ENCODE measurements at places on chromosomes 3 and 15.

GRCh38 chr3:108088697-108089096, 2.1 kb downstream of the CD47 start:
- DNase-seq = no peak

DNA sequence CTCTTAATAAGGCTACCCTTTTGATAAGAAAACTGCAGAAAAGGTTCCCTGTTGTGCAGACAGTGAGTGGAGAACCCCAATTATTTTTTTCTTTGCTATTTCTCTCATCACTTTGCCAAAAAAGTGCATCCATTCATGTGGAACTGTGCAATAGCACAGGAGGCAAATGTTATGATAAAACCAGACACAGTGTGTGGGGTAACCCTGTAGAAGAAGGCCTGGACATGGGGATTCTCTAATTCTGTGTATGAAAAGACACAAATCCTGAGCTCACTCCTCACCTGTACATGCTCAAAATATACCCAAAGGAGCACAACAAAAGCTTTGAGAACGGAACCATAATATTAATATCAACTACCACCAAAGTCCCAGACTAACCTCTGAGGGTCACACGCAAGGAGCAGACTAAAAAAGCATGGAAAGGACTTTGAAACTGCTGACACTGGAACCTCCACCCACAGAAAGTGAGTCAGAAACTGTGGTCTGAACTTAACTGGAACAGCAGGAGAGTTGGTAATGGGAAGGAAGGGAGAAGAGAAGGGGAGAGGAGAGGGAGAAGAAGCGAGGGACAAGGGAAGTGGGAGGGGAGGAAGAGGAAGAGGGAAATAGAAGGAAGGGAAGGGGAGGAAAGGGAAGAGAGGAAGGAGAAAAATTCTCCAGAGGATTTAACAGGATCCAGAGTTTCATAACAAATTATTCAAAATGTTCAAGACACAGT, 299.9 kb downstream of the TBC1D5 start:
- no peak for DNase-seq

DNA sequence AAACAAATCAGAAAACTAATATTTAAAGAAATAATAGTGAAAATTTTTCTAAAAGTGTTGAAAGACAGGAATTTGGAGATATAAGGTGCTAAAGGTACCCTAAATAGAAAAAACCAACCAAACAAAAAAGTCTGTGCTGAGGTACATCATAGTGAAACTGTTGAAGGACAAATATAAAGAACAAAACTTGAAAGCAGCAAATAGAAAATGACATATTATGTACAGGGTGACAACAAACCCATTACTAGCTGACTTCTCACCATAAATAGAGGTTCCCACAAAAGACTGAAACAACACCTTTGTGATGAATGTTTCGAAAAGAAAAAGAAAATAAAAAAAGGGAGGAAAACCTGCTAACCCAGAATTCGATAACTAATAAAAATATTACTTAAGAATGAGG, 502.5 kb upstream of the NECTIN3 start:
- DNase-seq = no peak

GRCh38 chr3:182393151-182393550, 400.2 kb upstream of the ATP11B start:
- DNase-seq = no peak

DNA sequence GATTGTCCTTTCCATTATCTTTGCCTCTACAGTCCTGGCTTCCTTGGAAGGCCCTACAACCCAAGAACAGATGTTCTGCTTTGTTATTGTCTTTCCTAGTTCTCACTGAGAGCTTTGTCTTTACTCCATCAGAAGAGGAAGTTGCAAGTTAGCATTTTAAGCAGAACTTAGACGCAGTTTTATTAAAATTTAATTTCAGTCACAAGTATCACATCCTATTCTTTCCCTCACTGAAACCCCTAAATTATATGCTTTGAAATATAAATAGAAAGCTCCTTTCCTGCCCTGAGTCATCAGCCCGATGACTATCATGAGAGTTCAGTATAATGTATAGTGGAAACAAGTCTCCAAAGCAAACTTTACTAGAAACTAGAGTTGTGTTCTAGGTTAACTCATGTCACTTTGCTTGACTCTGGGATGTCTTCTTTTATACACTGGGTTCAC, 291.2 kb upstream of the RBMS3 start:
- no peak for DNase-seq

- DNase-seq = no peak
Measured at GRCh38 chr3:15645740-15646501, 44.4 kb downstream of the BTD start.

DNA sequence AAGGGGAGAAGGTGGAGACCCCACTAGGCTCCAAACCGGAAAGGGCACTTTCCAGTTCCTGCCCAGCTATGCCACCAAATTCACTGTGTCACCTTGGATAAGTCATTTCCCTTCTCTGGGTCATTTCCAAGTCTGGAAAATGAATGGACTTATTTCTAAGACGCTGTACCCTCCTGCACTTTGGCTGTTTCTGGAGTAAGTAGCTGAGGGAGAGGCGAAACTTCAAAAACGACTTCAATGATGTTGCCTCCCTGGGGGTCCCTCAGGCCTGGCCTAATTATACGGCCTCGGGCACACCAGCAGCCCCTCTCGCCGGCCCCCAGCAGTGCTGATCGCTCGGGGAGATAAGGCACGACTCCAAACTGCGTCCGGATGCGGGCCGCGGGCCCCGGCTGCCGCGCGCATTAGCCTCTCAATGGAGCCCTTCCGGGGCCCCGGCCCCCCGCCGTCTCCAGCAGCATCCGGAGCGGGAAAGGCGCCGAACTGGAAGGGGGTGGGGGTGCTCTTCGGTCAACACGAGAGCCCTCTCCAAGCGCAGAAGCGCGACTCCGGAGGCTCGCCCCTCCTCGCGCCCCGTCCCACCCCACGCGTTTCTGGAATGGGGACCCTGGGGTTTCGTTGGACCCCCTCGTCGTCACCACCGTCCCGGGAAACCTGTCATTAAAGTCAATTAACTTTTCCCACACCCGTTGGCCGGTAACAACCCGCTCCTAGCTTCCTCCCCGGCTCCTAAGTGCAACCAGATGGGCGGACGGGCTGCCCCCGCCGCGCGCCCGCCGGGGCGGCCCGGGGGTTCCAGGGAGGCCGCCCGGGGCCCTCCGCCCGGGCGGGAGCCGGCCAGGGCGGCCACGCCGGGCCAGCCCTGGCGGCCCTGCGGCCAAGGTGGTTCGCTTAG, 4.8 kb downstream of the HES1 start:
- DNase-seq = no peak

GRCh38 chr15:74988007-74988800, 7.2 kb upstream of the SCAMP5 start:
- DNase-seq = no peak

- no peak for DNase-seq
Measured at GRCh38 chr3:133644768-133645167, 17.0 kb downstream of the TOPBP1 start.

GRCh38 chr3:73669260-73669659, 44.5 kb upstream of the PDZRN3 start:
- no peak for DNase-seq

All from esophagus squamous epithelium (tissue), 5 donors.